ENCODE measurements at places on chromosomes 1 and 21.

DNA sequence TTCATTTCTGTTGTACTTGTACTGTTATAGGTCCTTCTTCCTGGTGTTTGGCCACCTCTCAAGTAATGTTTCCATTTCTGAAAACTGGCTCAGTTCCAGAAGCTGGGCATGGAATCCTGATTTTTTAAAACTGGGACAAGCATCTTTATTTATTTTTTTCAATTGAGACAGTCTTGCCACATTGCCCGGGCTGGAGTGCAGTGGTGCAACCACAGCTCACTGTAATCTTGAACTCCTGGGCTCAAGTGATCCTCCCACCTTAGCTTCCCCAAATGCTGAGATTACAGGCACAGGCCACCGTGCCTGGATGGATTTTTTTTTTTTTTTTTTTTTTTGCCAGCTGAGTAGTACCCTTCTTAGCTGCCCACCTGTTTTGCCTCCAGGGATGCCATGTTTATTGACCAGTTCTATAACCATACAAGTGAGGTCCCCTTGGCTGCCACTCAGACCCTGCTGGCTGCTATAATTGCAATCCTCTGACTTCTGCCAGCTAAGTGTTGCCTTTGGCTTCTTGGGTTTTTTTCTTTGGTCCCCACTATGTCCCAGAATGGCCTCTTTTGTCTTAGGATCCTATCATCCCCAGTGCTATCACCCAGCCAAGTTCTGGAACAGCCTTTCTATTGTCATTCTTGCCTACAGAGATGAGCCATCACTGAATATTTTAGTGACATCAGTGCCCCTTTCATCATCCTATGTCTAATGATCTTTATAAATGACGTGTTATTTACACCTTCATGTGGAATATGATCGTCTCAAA, 3.9 kb upstream of the DIP2A start:
- no peak for DNase-seq

DNA sequence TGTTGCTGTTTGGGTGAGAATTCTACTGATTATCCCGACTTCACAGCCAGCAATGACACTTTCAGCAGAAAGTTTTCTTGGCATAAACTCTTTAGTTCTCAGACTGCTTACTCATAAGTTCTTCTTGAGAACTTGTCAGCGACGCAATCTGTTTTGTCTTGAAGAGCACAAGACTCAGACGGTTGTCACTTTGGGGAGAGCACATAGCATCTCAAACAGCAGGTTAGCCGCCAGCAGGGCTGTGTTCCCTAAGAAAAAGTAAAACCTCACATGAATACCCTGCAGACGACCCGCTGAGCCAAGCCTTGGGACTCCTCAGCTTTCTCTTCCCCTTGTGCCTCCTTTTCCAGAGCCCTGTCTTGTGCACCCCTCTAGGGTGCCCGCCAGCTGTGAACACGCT, 11.4 kb downstream of the AGMAT start:
- no peak for DNase-seq

- no peak for DNase-seq
Observed at GRCh38 chr21:33478935-33479678, 667 bp downstream of the TMEM50B start.

GRCh38 chr1:203777596-203777995, 12.6 kb downstream of the LAX1 start:
- no peak for DNase-seq

GRCh38 chr1:3651930-3652547, at the start of gene TP73:
Gene TP73 (plus strand): TSS chr1:3652516. CDS start chr1:3682366, 29,850 bp downstream.
- DNase-seq, result no peak

DNA sequence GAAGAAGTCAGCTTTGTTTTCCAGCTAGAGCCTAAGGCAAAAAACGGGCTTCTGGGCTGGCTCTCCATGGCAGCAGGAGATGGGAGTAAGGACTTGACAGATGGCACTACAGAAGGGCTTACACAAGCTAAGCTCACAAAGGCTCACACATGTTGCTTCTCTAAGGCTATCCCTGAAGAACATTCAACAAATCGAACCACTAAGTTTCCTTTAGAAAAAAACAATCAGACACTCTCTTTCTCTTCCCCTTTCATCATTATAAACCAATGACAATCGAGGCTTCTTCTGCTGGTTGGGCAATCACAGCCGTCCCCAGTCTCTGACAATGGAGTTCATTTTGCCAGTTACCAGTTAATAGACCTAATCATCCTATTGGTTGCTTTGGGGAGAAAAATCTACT, 40.5 kb downstream of the TRIT1 start:
- DNase-seq, result no peak

- DNase-seq, result no peak
Observed at GRCh38 chr1:67886076-67886475, 52.8 kb upstream of the GNG12 start.

DNA sequence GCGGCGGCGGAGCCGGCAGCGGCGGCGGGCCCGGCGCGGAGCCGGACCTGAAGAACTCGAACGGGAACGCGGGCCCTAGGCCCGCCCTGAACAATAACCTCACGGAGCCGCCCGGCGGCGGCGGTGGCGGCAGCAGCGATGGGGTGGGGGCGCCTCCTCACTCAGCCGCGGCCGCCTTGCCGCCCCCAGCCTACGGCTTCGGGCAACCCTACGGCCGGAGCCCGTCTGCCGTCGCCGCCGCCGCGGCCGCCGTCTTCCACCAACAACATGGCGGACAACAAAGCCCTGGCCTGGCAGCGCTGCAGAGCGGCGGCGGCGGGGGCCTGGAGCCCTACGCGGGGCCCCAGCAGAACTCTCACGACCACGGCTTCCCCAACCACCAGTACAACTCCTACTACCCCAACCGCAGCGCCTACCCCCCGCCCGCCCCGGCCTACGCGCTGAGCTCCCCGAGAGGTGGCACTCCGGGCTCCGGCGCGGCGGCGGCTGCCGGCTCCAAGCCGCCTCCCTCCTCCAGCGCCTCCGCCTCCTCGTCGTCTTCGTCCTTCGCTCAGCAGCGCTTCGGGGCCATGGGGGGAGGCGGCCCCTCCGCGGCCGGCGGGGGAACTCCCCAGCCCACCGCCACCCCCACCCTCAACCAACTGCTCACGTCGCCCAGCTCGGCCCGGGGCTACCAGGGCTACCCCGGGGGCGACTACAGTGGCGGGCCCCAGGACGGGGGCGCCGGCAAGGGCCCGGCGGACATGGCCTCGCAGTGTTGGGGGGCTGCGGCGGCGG, 1.0 kb downstream of the ARID1A start:
- DNase-seq, result no peak

GRCh38 chr1:178503849-178504248, 7.1 kb upstream of the CLEC20A start:
- DNase-seq, result no peak

GRCh38 chr21:15272171-15272570, 207.4 kb upstream of the NRIP1 start:
- no peak for DNase-seq

- DNase-seq, result no peak
Observed at GRCh38 chr1:186834399-186834958, 5.7 kb downstream of the PLA2G4A start.

DNA sequence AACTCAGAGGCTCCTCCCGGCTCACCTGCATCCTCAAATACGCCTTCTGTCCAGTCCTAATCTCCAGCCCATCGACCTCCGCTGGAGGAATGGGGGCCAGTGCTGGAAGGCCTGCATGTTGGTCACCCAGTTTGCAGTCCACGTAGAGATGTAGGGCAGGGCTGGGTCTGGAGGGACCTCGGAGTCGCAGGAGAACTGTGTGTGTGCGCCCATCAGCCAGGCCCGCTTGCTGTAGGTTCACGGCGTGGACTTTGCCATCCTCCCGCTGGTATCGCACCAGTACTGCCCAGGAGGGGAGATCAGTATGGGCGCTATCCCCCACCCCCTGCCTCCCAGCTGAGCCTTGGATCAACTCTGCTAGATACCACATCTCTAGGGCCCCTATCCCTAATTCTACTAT, 2.7 kb downstream of the THBS3 start:
- no peak for DNase-seq

- no peak for DNase-seq
Observed at GRCh38 chr1:25522031-25522655, 21.3 kb upstream of the LDLRAP1 start.

DNA sequence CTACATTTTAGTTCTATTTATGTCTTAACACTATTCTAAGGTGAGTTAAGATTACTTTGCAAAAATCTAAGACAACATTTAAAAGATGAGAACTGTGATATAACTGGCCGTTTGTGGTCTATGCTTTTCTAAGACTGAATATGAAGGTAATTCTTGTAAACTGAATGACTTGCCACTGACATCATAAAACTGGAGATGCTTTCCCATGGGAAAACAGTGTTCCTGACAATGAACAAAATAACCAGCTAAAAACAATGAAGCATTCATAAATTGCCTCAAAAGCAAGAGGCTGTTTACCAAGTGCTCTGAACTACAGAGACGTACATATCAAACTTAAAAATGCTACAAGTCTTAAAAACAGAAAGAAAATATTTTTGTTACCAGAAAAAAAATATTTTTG, 54.7 kb downstream of the APP start:
- no peak for DNase-seq

- no peak for DNase-seq
Observed at GRCh38 chr1:22592919-22593790, 29.9 kb downstream of the EPHA8 start.

- no peak for DNase-seq
Observed at GRCh38 chr21:43874085-43874805, 9.2 kb downstream of the AGPAT3 start.

GRCh38 chr1:184685116-184685515, 69.5 kb downstream of the EDEM3 start:
- no peak for DNase-seq

- peak; percentile 1 for DNase-seq
Observed at GRCh38 chr1:171017426-171017825, 73.3 kb upstream of the FMO3 start.

- no peak for DNase-seq
Observed at GRCh38 chr1:18716112-18716784, 85.6 kb downstream of the PAX7 start.

GRCh38 chr1:205571747-205572146, 60.1 kb downstream of the ELK4 start:
- no peak for DNase-seq

DNA sequence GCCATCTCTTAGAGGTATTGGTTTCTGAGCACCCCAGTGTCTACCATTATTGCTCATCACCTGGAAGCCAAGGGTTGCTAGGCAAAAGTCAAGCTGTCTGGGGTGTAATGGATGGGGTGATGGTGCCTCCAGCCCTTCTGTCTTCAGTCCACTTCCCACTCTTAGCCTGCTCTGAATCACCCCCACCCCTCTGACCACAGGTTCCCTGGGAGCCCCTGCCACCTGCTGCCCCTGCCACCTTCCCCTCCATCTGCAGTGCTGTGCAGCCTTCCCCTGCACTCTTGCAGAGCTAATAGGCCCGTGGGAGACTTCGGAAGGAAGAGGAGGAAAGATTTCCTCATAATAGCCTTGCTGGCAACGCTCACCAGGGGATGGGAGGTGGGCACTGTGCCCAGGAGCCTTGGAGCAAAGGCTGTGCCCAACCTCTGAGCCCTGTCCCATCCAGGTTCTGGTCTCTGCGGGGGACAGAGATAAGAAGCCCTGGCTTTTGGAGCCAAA, 35.5 kb downstream of the CAPN2 start:
- DNase-seq, result no peak

DNA sequence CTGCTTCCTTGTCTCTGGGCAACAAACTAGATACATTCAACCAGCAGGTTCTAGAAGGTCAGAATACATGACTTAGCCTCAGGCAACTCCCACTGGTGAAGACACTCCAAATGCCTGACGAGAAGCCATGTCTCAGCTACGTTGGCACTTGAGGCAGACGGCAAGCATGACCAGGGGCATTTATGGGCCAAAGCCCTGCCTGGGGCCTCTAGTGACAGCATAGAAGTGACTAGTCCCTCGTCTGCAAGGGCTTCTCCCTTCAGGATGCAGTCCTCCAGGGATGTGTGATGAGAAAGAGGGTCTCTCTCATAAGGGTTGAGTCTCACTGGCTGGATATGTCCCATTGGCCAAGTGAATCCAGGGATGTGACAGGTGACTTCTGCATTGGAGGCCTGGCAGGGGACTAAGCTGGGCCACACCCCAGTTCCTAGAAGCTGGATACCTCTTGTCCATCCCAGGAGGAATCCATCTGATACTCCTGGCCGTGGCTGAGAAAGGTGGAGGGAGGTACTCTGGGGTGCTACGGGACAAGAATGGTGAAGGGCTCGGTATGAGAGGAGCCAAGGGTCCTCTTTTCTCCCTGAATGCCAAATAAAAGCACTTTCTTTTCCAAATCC, 148.6 kb upstream of the HMGB4 start:
- DNase-seq, result no peak

GRCh38 chr1:9859281-9860014, 35.7 kb upstream of the CLSTN1 start:
- no peak for DNase-seq

- no peak for DNase-seq
Observed at GRCh38 chr1:231882790-231883189, 256.2 kb downstream of the DISC1 start.

DNA sequence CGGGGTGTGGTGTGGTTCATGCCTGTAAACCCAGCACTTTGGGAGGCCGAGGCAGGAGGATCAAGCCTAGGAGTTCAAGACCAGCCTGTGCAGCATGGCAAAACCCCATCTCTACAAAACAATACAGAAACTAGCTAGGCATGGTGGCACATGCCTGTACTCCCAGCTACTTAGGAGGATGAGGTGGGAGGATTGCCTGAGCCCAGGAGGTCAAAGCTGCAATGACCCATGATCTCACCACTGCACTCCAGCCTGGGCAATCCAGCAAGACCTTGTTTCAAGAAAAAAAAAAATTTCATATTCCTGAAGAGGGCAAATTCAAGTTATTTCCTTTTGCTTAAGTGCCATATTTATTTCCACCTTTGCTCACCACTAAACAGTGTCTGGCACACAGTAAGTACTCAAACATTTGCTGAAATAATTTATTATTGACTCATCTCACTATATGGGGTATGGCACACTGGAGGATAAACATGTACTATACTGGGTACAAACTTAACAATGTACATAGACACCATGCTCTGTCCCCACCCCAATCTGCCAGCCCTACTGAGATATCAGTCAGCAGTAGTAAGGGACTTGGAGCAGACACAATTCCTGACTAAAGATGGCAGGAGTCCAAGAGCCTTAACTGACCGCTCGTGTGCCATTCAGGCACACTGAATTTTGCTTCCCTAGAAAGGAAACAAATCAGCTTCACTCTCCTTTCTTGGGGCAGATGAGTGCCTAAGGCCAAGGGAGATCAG, 15.5 kb downstream of the MEAF6 start:
- no peak for DNase-seq

- DNase-seq, result no peak
Observed at GRCh38 chr1:51299981-51300670, 30.2 kb downstream of the TTC39A start.

GRCh38 chr1:18924221-18924691, 21.9 kb upstream of the ALDH4A1 start:
- no peak for DNase-seq

- DNase-seq, result no peak
Observed at GRCh38 chr1:215497528-215497927, 69.6 kb upstream of the KCTD3 start.

- peak; percentile 69 for DNase-seq
Observed at GRCh38 chr1:190478149-190479049, 735 bp upstream of the BRINP3 start.
